ENCODE measurements at places on chromosomes 11 and 22. TPM values are rescaled to one million over a fixed set of nuclear protein-coding genes. Genes with fewer than 3 reads are reported as not detected.

DNA sequence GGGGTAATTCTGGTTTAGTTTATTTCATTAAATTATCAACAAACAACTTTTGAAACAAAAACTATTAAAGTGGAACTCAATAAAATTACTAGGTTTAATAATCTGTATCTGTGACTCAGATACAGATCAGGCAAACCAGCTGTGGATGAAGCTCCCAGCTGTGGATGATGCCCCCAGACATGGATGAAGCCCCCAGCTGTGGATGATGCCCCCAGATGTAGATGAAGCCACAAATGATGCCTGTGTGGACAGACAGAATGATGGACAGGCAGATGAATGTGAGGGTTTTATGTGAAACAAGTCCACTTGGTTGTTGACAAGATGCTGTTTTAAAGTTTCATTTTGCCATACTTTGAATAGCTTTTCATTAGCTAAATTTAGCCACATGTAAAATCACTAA is 5.8 kb upstream of the ZNF74 start:
- no peak overlapping the region for H3K4me3 ChIP-seq
- H3K4me1 ChIP-seq = peaks cover under 1% of the 10 kb centered on the region
- no peaks in the 10 kb centered on the region for H3K27me3 ChIP-seq
- no peaks in the 10 kb centered on the region for H3K36me3 ChIP-seq
- DNase-seq = no peak

Gene CWF19L2
- total RNA-seq = 28.5 TPM

- DNase-seq = no peak
- H3K4me3 ChIP-seq = no peak overlapping the region
- no peaks in the 10 kb centered on the region for H3K36me3 ChIP-seq
- H3K27ac ChIP-seq = no peak overlapping the region
- no peaks in the 10 kb centered on the region for H3K27me3 ChIP-seq
- H3K4me1 ChIP-seq = no peaks in the 10 kb centered on the region
These were observed 201.6 kb downstream of the DSCAML1 start for GRCh38 chr11:117595440-117595839.

GRCh38 chr22:48450188-48450825 is 1377.4 kb downstream of the BRD1 start:
- no peak overlapping the region for H3K4me3 ChIP-seq
- H3K27me3 ChIP-seq = no peaks in the 10 kb centered on the region
- H3K4me1 ChIP-seq = no peaks in the 10 kb centered on the region
- no peaks in the 10 kb centered on the region for H3K36me3 ChIP-seq

GRCh38 chr11:9574622-9575259 is 1.3 kb downstream of the WEE1 start:
- no peaks in the 10 kb centered on the region for H3K36me3 ChIP-seq
- peak overlapping the region; percentile 87 for H3K4me3 ChIP-seq
- H3K27me3 ChIP-seq = no peaks in the 10 kb centered on the region
- H3K4me1 ChIP-seq = peaks cover 15% of the 10 kb centered on the region
- DNase-seq = peak; percentile 78
- peak overlapping the region; percentile 98 for H3K27ac ChIP-seq

Gene GRM5
- under 0.01 TPM for total RNA-seq

GRCh38 chr11:133955081-133955891 is 1.5 kb downstream of the IGSF9B start:
- peak overlapping the region; percentile 96 for H3K27ac ChIP-seq
- H3K36me3 ChIP-seq = no peaks in the 10 kb centered on the region
- H3K27me3 ChIP-seq = no peaks in the 10 kb centered on the region
- H3K4me3 ChIP-seq = peak overlapping the region; percentile 72

GRCh38 chr11:117180661-117181585 is 2.4 kb downstream of the SIDT2 start:
- peaks cover 29% of the 10 kb centered on the region for H3K4me1 ChIP-seq
- no peak overlapping the region for H3K4me3 ChIP-seq
- H3K27me3 ChIP-seq = no peaks in the 10 kb centered on the region
- peak overlapping the region; percentile 99 for H3K27ac ChIP-seq

Gene RIBC2
- not detected for total RNA-seq

Gene XKR3
- total RNA-seq = not detected

Gene LMNTD2
- total RNA-seq = 1.4 TPM

Gene C11orf16
- not detected for total RNA-seq

Gene SCN3B
- total RNA-seq = 2.5 TPM

DNA sequence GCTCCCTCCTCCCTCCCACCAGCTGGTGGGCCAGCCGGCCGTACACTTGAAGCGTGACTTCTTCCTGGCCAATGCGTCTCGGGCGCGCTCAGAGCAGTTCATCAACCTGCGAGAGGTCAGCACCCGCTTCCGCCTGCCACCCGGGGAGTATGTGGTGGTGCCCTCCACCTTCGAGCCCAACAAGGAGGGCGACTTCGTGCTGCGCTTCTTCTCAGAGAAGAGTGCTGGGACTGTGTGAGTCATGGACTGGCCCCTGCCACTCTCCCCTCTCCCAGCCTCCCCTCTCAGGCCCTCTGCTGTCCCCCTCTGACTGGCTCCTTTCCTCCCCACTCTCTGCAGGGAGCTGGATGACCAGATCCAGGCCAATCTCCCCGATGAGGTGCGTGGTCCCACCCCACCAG is 24.7 kb downstream of the CAPN1 start:
- no peaks in the 10 kb centered on the region for H3K27me3 ChIP-seq
- DNase-seq = peak; percentile 54
- H3K27ac ChIP-seq = no peak overlapping the region

Gene ZFP91
- total RNA-seq = 77.4 TPM

Gene ANGPTL5
- not detected for total RNA-seq

DNA sequence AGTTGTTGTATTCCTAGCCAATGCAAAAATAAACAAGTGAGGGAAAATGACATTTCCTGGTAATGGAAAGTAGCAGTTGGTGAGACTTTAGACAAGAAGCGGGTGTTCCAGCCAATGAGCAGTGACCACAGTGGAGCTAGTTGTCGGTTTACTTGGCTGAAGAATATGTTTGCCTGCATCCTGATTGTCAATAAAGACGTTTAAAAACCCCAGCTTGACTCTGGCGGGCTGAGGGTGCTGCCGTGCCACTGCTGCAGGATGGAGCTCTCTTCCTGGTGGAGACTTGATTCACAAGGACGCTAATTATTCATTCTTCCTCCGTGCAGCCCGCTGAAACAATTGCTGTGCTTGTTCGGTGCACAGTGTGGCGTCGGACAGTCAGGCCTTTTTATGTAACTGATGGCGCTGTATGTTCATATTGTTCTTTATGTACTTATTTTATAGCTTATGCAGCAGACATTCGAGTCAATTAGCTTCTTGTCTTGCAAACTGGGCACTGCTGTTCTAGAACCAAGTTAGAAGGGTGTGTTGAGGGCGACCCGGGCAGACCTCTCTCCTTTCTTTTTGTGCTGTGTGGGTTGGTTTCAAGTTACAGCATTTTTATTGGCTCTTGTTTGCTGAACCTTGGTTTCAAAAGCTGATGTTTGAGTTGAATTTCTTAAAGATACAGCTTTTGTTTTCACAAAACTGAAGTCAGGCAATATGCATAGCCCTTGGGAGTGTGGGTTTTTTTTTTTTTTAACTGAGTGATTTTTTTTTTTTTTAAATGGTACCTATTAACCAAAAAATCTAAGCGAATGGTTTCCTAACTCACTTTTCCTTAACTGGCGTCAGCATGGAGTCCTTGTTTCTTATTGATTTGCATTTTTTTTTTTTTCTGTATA is 153.9 kb downstream of the TEAD1 start:
- DNase-seq = no peak
- H3K4me1 ChIP-seq = peaks cover 62% of the 10 kb centered on the region
- no peaks in the 10 kb centered on the region for H3K27me3 ChIP-seq
- no peaks in the 10 kb centered on the region for H3K36me3 ChIP-seq
- H3K27ac ChIP-seq = peak overlapping the region; percentile 63

GRCh38 chr11:43268786-43269185 is 43.0 kb upstream of the API5 start:
- no peak overlapping the region for H3K27ac ChIP-seq
- DNase-seq = no peak
- H3K27me3 ChIP-seq = no peaks in the 10 kb centered on the region
- H3K4me1 ChIP-seq = no peaks in the 10 kb centered on the region

GRCh38 chr22:20953668-20954500 is 13.2 kb upstream of the AIFM3 start:
- H3K27ac ChIP-seq = no peak overlapping the region
- peaks cover 15% of the 10 kb centered on the region for H3K36me3 ChIP-seq
- H3K4me1 ChIP-seq = peaks cover 16% of the 10 kb centered on the region
- H3K4me3 ChIP-seq = no peak overlapping the region
- DNase-seq = peak; percentile 66
- no peaks in the 10 kb centered on the region for H3K27me3 ChIP-seq

Gene SYNGR1
- 21.9 TPM for total RNA-seq

DNA sequence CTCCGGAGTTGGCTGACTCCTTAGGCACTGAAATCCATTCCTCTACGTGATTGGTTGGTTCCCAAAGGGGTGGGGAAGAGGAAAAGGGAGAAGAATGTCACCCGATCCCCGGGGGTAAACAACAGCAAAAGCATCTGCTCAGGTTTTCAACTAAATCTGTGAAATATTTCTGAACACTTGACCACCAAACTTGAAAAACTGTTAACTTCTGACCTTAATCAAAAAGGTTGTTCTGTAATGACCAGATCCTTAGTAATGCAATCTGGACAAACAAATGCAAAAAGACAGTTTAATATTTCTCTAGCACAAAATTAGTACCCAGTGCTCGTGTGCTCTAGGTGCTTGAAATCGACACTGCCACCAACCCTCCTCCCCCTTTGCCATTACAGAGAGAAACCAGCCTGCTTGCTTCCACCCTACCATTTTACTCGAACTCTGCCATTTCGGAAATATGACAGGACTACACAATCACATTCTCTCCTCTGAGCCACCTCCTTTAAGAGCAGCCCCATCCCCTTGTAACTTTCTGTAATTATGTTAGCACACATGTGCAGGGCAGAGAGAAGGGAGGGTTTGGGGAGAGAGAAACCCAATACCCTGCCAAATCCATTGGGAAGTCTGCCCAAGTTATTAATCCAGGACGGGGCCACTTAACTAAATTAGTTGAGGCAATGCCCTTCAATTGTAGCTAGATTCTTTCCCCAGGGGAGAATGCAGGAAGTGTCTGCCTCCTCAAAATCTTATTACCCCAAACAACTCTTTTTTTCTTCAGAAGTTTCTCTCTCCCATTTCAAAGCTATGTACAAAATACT is 113.8 kb downstream of the RBFOX2 start:
- H3K27ac ChIP-seq = peak overlapping the region; percentile 80
- peak overlapping the region; percentile 18 for H3K4me3 ChIP-seq
- no peaks in the 10 kb centered on the region for H3K27me3 ChIP-seq
- peak; percentile 83 for DNase-seq
- no peaks in the 10 kb centered on the region for H3K4me1 ChIP-seq
- no peaks in the 10 kb centered on the region for H3K36me3 ChIP-seq

GRCh38 chr22:17476838-17477237 is 86.5 kb upstream of the SLC25A18 start:
- H3K36me3 ChIP-seq = no peaks in the 10 kb centered on the region
- no peaks in the 10 kb centered on the region for H3K4me1 ChIP-seq
- DNase-seq = no peak

Gene SLC2A11
- 15.2 TPM for total RNA-seq

Measured in sigmoid colon (tissue), 7 donors.